ENCODE measurements at places on chromosomes 2 and 18. TPM values are rescaled to one million over a fixed set of nuclear protein-coding genes. Genes with fewer than 3 reads are reported as not detected.

DNA sequence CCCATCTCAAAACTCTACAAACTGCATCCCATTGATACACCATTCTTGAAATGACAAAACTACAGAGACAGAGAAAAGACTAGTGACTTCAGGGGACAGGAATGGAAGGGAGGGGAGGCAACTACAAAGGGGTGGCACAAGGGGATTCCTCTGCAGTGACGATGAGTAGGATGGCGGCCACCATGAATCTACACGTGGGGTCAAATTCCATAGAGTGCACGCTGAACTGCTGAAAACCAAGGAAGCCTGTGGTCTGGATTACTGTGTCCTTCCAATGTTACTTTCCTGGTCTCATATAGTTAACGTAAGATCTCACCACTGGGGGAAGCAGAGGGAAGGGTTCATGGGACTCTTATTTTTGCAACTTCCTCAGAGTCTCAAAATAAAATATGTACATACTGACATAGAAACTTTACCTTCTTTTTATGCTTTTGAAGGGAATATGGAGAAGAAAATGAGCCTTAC lies 23.6 kb downstream of the COX7A2L start:
- DNase-seq = no peak

Gene EML6
- 11.5 TPM for polyA plus RNA-seq

DNA sequence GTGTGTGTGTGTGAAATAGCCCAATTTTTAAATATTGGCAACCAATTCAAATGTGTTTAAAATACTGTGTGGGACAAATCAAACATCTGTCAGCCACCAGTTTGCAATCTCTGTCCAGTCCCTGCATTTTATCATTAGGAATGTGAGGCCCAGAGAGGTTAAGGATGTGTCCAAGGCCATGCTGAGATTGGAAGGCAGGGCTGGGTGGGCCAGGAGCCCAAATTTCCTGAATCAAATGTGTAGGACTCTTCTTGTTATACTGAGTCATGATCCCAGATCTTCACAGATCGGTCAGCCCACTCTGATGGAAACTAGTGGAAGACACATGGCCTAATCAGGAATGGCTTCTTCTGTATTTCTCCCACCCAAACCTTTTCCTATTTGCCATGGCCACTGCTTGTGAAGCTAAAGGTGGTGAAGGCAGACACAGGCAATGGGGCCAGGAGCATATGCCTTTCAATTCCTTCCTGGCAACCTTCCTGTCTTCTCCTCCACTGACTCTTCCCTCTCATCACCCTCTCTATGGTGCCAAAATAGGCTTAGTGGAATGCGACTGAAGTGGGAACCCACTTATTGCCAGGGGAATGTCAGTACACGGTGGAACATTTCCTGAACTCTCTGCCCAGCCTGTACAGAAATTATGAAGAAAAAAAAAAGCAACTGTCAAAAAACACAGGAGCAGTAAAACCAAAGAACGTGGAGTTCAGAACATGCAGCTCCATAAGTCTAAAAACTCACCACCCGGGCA lies 35.5 kb downstream of the ZEB2 start:
- no peak for DNase-seq

- no peak for DNase-seq
These were observed 58.1 kb upstream of the RNU4ATAC start for GRCh38 chr2:121472470-121472993.

- DNase-seq = no peak
These were observed 222.8 kb upstream of the HS6ST1 start for GRCh38 chr2:128541448-128541847.

Gene IGFBP5
- polyA plus RNA-seq = 370 TPM

DNA sequence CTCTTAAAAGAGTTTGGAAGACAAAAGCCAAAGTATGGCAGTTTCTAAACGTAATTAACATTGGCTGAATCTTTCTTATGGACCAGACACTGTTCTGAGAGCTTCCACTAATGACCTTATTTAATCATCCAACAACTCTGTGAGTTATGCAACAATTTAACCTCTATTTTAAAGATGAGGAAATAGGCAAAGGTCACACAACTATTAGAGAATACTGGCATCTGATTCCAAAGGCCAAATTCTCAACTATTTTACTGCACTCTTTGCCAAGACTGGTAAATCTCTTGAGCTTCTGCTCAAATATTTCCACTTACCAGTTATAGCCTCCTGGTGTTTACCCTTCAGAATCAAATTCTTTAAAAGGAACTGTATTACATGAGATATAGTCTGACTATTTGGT lies 42.1 kb upstream of the ERMN start:
- no peak for DNase-seq

Gene CRYGC
- polyA plus RNA-seq = not detected

DNA sequence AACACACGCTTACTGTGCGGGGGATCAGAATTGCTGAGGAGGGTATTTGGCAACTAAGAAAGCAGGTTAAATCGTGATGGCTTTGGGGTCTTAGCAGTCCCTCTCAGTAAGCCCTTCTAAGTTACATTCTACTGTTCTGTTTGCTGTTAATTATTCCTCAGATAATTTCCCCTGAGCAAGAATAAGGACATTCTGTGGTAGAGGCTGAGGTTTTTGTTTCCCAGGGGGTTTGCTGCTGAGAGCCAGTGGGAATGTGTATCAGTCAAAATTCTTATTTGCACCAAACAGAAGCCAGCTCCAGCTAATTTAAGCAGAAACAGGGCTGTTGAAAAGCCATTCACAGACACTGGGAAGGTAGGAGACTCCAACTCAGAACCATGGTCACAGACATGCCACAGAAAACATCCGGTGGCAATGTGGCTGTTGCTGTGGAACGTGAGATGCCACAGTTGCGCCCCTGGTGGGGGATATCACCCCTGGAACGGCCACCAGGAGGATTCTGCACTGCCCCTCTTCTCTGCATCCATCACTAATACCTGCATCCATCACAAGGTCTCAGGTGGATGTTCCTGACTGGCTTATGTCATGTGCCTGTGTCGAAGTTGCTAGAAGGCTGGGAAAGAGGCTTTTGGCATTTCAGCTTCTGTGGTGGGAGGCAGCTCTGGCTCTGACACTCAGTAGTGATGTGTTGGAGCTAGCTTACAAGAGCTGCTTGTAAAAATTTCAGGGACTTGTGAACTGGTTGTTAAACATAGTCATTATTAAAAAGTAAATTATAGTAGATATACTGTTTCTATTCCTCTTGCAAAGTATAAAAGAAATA lies 23.2 kb downstream of the SLC4A3 start:
- no peak for DNase-seq

GRCh38 chr2:127574656-127575055 lies 39.2 kb downstream of the MYO7B start:
- DNase-seq = no peak

GRCh38 chr2:218894151-218894879 lies 13.7 kb downstream of the WNT10A start:
- no peak for DNase-seq

Gene CYP27A1
- polyA plus RNA-seq = 42.8 TPM

DNA sequence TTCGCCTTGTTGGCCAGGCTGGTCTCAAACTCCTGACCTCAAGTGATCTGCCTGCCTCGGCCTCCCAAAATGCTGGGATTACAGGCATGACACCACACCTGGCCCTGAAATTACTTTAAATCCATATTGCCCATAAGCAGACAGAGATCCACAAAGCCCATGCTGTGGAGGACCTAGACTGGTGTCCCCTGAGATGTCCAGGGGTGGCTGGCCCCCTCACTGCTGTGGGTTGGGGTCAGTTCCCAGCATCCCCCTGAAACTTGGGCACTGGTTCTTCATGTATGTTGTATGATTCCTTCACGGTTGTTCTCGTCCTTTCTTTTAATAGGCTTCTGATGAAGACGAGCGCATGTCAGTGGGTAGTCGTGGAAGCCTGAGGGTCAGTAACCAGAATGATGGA lies 78.1 kb upstream of the RBM44 start:
- no peak for DNase-seq

- no peak for DNase-seq
These were observed 110.0 kb downstream of the ALK start for GRCh38 chr2:29811378-29811777.

Gene NMUR1
- 0.42 TPM for polyA plus RNA-seq

DNA sequence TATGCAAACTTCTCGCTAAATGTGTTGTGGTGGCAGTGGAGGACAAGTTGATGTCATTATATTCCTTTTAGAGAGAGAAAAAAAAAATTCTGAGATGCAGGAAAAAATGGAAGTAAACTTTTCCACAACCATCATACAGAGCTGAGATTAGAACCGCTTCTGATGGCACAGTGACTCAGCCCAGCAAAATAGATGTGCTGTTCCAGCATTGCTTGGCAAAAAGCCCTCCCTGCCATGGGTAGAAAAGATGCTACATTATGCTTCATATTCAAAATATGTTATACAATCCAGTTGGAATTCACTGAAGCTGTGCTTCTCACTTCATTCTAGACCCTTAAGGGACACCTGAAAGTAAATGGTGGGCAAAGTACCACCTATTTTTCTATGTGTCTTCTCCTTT lies 1047.6 kb upstream of the FANCL start:
- no peak for DNase-seq

GRCh38 chr2:171319164-171319810 lies 114.5 kb downstream of the METTL8 start:
- DNase-seq = no peak

Gene CHRNG
- 1.1 TPM for polyA plus RNA-seq

DNA sequence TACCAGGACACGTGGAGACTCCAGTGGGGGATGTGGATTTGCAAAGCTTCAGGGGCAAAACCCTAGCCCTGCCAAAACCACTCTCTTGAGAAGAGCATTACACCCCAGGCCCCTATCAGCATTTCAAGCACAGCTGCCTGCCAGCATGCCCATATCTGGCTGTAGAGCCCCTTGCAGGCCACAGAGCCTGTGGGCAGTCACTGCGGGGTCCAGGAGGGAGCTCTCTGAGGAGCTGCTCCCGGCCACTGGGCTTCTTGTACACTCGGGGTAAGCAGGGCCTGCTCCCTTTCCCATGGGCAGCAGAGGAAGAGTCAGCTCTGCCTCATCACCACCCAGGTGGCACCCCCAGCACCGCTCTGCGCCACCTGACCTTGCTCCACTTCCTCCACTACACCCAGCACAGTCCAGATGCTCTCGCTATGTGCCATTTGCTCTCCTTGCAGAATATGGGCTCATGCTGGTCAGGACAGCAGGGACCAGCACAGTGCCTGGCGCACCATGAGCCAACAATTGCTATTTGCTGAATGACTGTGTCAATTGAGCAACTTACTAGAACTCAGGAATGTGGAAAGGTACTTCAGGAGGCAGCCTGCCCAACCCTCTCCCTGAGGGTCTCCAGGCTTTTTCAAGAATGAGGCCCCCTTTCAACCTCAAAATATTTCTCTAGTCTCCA lies 7.4 kb downstream of the CHST10 start:
- DNase-seq = no peak

Gene ZCCHC2
- 17.6 TPM for polyA plus RNA-seq

Gene SERPINB3
- 0.14 TPM for polyA plus RNA-seq

DNA sequence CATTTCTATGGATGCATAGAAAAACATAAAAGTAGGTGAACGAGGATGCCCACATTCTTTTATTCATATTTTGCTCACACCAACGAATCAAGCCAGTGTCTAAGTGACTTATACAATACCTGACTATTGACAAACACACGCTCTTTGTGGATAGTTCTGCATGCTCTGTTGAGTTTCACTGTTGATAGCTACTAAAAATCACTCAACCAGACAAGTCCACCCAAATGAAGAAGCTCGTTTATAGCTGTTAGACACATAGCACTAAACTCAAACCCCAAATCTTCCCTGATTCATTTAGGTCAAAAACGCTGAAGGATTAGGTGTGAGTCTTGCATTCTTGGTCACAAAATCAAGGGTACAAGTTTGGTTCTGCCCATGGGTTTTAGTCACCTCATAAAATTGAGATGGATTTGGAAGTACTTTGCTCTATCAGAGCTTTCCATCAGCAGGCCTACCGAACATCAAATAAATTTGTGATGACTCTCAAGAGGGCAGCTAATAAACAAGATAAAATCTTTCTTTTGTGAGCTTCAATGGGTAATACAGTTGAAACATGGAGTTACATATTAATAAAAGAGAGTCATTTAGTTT lies 92.7 kb upstream of the ETAA1 start:
- no peak for DNase-seq

DNA sequence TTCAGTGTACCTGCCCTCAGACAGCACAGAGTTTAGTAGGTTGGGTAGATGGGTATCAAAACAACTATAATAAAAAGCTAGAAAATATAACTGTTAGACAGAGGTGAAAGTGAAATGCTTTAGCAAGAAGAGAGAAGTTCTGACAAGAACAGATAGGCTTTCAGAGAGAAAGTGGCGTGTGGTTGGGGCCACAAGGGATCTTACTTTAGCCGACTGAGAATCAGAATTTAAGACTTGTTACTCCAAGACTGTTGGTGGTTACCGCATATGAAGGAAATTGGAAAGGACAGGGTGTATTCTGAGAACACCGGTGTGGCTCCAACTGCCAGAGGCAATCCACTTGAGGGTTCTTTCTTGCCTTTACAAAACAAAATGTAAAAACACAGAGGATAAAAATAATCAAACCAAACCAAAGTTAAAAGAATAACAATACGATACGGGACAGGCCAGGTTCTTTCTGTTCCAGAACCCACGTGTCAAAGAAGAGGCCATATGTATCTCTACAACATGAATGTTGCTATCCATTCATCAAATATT lies 44.4 kb upstream of the AGPS start:
- no peak for DNase-seq

Gene DHRS9
- polyA plus RNA-seq = 0.69 TPM

GRCh38 chr2:165584126-165584654 lies 114.7 kb downstream of the CSRNP3 start:
- DNase-seq = no peak

DNA sequence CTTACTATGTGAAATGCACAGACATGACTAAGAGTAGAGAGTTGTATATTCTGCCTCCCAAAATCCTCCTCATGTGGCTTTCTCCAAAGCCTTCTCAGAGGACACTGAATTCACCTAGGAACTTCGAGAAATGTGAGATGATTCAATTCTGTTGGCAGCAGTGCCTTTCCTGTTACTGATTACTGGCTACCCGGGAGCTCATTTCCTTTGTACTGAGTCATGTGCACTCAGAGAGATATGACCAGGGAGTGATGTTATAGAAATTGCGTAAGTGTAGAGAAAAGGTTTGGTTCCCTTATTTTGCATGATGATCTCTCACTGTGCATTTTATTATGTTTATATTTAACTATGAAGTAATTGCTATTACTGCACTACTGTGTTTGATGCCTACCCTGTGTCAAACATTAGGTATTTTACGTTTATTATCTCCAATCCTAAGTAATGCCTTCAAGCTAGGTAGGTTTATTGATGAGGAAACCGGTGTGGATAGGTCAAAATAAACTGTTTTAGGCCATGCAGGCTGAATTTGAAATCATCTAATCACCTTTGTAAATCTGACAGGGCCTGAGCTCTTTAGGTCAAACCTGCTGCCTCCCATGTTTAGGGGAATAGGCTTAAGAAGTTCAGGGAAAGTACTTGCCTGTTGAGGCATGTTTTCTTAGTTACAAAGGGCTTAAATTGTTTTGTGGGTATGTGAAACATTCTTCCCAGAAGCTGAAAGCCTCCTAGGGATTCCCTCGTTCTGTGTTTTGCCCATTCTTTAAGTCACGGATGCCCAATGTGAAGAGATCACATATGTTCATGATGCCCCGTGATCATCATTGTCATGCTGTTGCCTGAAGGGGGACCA lies 86.8 kb downstream of the FMNL2 start:
- DNase-seq = peak; percentile 54

- no peak for DNase-seq
These were observed 243.1 kb upstream of the TNP1 start for GRCh38 chr2:217102956-217103355.

Data from renal cortex interstitium (tissue), 15 donors.